ENCODE measurements at places on chromosomes 2 and 18. TPM values are rescaled to one million over a fixed set of nuclear protein-coding genes. Genes with fewer than 3 reads are reported as not detected.

DNA sequence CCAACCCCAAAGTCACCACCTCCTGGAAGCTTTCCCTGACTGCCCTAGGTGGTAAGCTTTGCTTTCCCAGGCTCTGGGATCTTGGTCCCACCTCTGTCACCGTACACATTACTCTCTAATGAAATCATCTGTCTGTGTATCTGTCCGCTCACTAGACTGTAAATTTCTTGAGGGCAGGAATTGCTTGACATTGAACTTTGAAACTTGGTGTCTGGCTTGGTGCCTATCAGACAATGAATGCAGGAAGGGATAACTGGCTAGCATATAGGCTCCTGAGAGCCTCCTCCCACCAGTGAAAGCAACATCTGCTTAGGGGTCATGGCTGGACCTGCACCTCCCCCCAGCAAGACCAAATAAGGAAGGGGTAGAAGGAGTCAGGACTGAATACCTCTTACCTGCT lies 155.7 kb downstream of the TNS1 start:
- DNase-seq: no peak

Gene WNT6
- polyA plus RNA-seq: 1.7 TPM

Gene PRKD3
- 5.6 TPM for polyA plus RNA-seq

- no peak for DNase-seq
Measured at GRCh38 chr18:22668496-22668895, 250.8 kb upstream of the CTAGE1 start.

DNA sequence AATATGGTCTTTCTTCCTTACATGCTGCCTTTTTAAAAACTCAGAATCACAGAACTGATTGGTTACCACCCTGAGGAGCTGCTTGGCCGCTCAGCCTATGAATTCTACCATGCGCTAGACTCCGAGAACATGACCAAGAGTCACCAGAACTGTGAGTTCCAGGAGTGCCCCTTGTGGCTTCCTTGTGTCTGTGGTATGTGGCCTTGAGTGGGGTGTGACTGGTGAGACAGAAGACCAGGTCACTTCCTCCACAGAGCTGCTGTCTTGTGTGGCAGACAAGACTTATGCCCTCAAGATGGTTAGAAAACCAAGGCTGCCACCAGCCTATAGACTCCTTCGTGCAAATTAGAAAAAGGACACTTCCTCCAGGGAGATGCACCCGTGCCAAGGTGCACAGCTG lies 72.6 kb downstream of the EPAS1 start:
- DNase-seq: no peak

All from right cardiac atrium (tissue), 5 donors.